ENCODE measurements at places on chromosomes 2 and 18.

DNA sequence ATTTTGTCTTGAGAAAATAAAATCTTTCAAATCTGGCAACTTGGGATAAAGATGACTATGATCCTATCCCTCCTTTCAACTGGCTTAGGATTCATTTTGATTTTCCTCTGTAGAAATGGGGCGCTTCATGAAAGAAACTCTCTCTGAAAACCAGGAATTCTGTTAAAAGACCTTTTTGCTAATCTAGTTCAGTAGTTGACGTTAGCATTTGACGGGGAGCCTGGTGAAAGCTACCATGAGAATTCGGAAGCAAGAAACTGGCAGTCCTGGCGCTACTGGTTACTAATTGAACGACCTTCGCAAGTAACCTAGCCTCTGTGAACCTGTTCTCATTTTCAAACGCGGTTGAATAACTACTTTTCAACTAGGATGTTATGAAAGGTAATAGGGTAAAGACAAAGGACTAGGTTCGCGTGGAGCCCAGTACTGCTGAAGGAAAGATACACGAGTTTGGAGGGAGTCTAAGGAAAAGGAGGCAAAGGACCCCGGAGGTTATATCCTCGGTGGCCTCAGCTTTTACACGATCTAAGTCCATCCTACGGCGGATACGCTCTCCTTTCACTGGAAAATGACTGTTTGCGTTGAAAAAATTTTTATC lies 604 bp upstream of the STK11IP start:
- DNase-seq = no peak

DNA sequence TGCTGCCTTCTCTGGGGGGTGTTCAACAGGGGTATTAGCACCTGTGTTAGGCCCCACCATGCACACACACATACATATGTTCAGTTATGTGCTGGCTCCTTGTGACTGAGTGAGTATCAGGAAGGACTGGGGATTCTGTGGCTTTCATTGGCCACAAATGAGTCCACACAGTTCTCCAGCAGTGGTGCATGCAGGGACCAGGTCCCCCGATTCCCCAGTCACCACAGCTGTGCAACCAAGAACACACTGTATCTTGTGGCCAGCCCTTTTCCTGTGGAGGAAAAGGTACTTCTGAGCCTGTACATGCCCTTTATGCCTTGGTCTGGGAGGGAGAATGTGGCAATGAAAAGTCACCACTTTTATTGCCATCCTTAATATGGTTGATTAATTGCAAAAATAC lies 74.9 kb upstream of the KLF7 start:
- no peak for DNase-seq

GRCh38 chr2:165888171-165888570 lies 65.4 kb downstream of the TTC21B start:
- no peak for DNase-seq

DNA sequence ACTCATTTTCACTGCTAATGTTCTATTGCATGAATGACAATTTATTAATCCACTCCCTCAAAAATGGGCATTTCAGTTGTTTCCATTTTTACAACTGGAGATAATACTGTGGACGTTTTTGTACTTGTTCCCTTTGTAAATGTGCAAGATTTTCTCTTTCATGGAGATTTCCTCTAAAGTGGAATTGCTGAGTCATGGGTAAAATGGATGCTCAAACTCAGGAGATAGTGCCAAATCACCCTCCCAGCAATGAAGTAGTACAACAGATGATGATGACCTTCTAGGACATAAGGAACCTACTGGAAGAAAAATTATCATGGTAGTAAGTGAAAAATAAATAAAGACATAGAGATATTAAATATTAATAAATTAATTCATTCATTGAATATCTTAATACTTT lies 460.8 kb upstream of the CHST9 start:
- no peak for DNase-seq

DNA sequence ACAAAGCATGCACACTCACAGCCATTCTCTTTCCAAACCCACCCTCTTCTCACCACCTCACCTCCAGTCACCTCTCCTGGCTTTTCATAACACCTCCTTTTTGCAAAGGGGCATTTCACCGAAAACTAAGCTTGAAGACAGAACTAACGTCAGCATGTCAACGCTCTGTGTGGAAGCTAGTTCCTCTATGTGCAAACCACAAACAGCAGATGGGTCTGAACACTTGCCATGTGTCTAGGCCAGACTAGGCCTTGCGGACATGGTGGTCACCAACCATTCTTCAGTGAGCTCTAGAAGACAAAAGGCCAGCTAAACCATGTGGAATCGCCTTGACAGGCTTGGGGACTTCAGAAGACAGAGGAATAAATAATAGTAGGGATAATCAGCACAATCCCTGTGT lies 148.5 kb downstream of the TXNL1 start:
- DNase-seq = no peak

DNA sequence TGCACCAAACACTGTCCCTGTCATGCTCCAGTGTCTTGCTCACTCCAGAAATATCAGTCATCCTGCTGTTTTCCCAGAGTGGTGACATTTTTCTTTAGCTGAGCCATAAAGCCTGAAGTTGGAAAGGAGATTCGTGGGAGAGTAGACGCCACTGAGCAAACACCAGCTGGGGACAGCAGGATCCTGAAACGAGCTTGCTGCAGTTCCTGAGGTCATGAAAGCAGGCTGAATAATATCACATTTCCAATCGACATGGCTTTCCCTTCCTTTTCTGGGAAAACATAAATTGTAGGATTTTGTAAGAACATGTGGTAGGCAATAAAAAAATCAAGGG lies 276.4 kb downstream of the CDCA7 start:
- no peak for DNase-seq

- no peak for DNase-seq
Measured at GRCh38 chr2:62362561-62362960, 143.4 kb downstream of the TMEM17 start.

- no peak for DNase-seq
Measured at GRCh38 chr2:29394981-29395350, 279.8 kb downstream of the CLIP4 start.

DNA sequence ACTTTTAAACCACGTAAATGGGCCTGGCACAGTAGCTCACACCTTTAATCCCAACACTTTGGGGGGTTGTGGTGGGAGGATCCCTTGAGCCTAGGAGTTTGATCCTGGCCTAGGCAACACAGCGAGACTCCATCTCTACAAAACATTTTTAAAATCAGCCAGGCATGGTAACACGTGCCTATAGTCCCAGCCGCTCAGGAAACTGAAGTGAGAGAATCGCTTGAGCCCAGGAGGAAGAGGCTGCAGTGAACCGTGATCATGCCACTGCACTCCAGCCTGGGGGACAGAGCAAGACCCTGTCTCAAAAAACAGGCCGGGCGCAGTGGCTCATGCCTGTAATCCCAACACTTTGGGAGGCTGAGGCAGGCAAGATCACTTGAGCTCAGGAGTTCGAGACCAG lies 12.2 kb downstream of the ROCK1 start:
- DNase-seq = no peak

Measured in putamen (tissue), 1 donor.